ENCODE measurements at places on chromosomes 1 and 21. TPM values are rescaled to one million over a fixed set of nuclear protein-coding genes. Genes with fewer than 3 reads are reported as not detected.

- no peak for DNase-seq
Observed at GRCh38 chr21:18249672-18250071, 5.0 kb downstream of the CHODL start.

GRCh38 chr1:46010611-46011010, 121.8 kb downstream of the PIK3R3 start:
- DNase-seq = no peak

DNA sequence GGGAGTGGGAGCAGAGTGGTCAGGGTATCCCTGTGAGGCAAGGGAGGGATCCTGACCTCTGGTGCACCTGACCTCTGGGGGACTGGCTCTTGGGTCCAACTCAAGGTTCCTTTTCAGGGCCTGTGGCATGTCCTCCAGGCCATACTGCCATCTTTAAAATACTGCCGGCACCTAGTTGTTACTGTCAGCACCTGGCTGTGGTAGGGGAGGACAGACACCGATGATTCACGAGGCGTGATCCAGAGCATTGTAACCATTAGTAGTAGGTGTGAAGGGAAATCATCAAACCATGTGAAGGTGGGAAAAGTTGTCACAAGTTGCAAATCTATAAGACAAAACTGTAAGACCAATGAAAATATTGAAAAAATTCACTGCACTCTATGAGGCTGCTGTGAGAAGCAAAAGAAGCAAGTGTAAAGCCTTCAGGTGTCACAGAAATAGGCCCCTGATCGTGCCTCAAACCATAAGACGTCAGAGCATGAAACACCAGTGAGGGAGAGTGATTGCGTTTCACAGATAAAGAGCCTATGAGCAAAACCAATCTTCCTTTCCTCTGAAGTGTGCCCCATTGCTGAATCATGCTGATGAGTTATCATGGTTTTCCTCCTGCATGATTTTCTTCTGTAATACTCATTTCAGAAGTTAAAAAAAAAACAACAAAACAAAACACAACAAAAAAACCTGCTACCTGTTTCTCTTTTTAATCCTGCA, 55.3 kb downstream of the CDC7 start:
- DNase-seq = no peak

- no peak for DNase-seq
Observed at GRCh38 chr1:34884961-34885360, 25.4 kb upstream of the SMIM12 start.

DNA sequence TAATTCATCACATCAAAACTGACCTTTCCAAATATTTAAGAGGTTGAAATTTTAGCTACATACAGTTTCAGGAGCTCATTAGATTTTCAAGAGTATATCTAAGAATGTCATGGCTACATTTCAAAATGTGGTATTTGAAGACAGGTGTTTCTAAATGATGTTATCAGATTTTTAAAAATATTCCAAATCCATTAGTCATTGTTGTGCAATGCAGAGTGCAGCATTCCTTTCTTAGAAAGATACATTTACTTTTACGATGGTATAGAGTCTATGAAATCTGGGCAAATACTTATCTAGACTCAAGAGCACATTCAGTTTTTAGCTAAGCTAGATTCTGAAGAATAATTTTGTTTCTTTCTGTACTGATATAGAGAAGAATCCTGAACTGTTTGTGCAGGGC, 230.3 kb downstream of the CHRM3 start:
- DNase-seq = no peak

- no peak for DNase-seq
Observed at GRCh38 chr1:47701741-47702515, 264.1 kb downstream of the FOXD2 start.

GRCh38 chr1:34870395-34870794, 10.8 kb upstream of the SMIM12 start:
- no peak for DNase-seq

GRCh38 chr1:67759692-67760029, 73.6 kb downstream of the GNG12 start:
- no peak for DNase-seq

DNA sequence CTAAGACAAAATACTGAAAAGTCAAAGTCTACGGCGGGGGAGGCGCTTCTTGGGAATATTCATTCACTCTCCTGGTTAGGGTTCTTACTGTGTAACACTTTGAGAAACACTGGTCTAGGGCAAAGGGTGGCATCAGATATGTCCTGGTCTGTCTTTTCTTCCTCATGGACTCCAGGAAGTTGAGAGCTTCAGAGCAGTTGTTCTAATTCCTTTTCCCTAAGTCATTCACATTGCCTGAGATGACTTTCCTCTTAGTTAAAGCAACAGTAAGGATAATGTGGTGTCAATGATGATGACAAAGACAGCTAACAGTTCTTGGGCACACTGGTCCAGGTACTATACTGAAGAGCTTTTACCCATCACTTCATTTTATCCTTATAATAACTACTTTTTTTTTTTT, 27.0 kb downstream of the FGGY start:
- no peak for DNase-seq

DNA sequence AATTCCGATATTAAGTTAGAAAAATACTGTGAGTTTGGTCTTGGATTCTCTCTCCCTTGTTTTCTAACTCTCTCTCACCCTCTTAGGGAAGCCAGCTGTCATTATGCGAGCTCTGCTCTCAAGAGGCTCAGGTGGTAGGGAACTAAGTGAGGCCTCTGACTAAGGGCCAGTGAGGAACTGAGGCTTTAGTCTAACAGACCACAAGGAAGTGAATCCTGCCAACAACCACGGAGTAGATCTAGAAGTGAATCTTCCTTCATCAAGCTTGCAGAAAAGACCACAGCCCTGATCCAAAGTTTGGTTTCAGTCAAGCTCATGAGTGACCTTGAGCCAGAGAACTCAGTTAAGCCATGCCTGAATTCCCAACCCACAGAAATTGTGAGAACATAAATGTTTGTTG, 180.1 kb upstream of the PRMT6 start:
- no peak for DNase-seq

DNA sequence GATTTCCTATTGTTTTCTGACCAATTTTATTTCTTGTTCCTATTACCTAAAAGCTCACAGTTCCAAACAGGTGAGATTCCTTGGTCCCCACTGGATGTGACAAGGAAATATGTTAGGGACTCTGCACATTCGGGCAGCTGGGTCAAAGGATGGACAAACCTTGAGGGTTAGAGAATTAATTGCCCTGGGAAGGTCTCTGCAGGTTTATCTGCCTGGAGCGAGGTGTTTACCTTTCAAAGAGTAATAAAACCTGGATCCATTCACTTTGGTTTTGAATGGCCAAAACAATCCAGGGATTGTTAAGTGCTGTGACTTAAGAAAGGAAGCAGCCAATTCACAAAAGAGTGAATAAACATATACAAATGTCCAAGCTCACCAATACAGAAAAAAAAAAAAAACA, 33.6 kb upstream of the RAB4A start:
- no peak for DNase-seq

DNA sequence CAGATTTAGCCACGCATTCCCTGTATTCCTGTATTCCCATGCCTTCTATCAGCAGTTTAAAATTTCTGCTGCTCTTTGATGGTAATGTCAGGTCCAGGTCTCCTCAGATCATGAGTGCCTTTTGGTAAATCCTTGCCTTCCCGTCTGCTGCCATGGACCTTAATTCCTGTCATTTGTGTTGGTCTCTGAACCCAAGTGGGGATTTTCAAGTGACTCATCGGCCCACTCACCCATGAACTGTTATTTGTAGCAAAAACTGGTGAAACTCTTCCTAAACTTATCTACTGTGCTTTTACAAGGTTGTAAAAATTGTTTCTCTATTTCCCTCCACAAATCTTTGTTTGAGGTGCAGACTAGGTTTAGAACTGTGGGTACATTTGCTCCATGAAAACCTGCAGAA, 47.4 kb downstream of the ACTN2 start:
- no peak for DNase-seq

- DNase-seq = no peak
Observed at GRCh38 chr1:11482701-11483479, 3.9 kb downstream of the DISP3 start.

- DNase-seq = peak; percentile 70
Observed at GRCh38 chr1:82517586-82517985, 716.9 kb downstream of the ADGRL2 start.

DNA sequence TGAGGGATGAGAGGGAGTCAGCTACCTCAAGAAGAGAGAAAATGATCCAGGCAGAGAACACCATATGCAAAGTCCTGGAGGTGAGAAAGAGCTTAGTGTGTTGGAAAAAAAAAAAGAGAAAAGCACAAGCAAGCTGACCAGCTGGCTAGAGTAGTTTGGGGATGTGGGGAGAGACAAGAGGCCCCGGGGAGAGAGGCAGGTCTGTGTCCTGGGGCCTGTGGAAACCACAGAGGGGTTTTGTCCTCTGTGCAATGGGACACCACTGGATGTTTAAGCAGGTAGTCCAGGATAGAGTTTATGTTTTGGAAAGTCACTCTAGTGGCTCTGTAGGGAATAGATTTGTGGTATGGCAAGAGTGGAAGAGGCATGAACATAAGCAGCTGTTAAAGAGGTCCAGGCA, 14.4 kb upstream of the CHI3L1 start:
- DNase-seq = no peak

GRCh38 chr1:40798366-40799281, 15.0 kb downstream of the KCNQ4 start:
- DNase-seq = no peak

DNA sequence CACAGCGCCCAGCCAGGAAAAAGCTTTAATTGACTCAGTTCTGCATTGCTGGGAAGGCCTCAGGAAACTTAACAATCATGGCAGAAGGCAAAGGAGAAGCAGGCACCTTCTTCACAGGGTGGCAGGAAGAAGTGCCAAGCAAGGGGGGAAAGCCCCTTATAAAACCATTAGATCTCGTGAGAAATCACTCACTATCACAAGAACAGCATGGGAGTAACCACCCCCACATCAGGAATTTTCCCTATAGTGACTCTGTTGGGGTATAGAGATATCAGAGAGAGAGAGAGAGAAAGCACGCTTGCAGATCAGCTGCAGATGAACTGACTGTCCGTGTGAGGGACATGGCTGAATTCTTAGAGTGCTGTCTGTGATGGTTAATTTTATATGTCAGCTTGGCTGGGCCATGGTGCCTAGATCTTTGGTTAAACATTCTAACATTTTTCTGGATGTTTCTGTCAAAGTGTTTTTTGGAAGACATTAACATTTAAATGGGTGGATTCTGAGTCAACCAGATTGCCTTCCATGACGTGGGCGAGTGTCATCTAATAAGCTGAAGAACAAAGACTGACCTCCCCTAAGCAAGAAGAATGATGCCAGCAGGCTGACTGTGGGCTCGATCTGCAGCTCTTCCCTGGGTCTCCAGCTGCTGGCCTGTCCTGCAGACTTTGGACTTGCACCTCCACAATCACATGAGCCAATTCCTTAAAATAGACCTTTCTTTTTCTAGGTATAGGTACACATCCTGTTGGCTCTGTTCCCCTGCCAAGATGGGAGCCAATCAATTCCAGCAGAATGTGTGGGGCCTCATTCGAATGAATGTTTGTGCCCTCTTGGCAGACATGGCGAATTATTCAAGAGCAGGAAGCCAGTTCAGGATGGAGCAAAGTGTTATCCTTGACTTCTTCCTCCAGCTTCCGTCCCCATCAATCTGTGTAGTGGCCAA, 21.4 kb upstream of the CPT2 start:
- no peak for DNase-seq

GRCh38 chr1:220195701-220196100, 76.6 kb downstream of the RAB3GAP2 start:
- DNase-seq = no peak

GRCh38 chr21:17501107-17502006, 11.5 kb upstream of the CXADR start:
- peak; percentile 23 for DNase-seq

- no peak for DNase-seq
Observed at GRCh38 chr1:49298304-49298703, 521.6 kb upstream of the BEND5 start.

Gene OR2G6
- total RNA-seq = 0.06 TPM

Gene MSH4
- total RNA-seq = 0.41 TPM

Gene BRDT
- not detected for total RNA-seq

Gene GPR52
- total RNA-seq = 2.7 TPM

Gene TDRD5
- total RNA-seq = 0.47 TPM

Gene UTS2
- total RNA-seq = 0.72 TPM

Gene ATAD3C
- total RNA-seq = 10.0 TPM

Gene PTGFR
- total RNA-seq = 3.7 TPM

Data from kidney (tissue), 22 donors.